HS-5 (cell line): ENCODE measurements at places on chromosomes 1 and 21.

DNA sequence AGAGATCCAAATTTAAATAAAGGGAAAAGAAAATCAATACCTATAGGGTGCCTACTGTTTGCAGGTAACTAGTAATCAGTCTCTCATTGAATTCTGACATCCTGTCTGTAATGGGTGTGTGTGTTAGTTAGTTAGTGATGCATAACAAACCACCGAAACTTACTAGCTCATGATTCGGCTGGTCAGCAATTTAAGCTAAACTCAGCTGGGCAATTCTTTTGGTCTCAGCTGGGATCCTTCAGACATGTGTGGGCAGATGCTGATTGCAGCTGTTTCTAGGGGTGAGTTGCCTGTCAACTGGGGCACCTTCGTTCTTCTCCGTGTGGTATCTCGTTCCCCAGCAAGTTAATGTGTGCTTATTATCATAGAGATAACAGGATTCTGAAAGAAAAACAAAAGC lies 40.2 kb upstream of the ZNF124 start:
- DNase-seq, result no peak

- no peak for DNase-seq
Measured at GRCh38 chr1:36007741-36008140, 76.2 kb upstream of the TEKT2 start.

GRCh38 chr21:23853796-23854379 lies 1753.4 kb downstream of the MRPL39 start:
- DNase-seq, result no peak

GRCh38 chr1:117780687-117781475 lies 148.5 kb downstream of the GDAP2 start:
- no peak for DNase-seq

- no peak for DNase-seq
Measured at GRCh38 chr21:44858291-44858690, 15.2 kb downstream of the PTTG1IP start.

- DNase-seq, result peak; percentile 23
Measured at GRCh38 chr1:113811156-113811887, 954 bp downstream of the RSBN1 start.

DNA sequence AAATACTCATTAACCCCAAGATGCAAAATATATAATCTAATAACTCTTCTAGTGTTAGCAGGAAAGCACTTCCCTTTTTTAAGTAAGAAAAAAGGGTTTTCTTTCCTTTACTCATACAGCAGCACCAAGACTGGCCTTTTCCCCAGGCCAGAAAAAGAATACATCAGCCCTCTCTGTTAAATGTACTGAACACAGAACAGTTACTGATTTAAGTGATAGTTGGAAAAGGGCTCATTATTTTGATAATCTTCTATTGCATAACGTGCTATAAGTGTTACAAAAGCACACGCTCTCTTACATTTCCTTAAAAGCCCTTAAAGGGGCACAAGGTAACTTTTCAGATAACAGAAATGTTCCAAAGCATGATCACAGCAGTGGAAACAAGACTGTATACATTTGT lies 142.9 kb downstream of the TIAM1 start:
- no peak for DNase-seq

- peak; percentile 59 for DNase-seq
Measured at GRCh38 chr1:70353601-70354331, 756 bp downstream of the ANKRD13C start.

GRCh38 chr1:40740039-40740996 lies 43.3 kb upstream of the KCNQ4 start:
- no peak for DNase-seq

DNA sequence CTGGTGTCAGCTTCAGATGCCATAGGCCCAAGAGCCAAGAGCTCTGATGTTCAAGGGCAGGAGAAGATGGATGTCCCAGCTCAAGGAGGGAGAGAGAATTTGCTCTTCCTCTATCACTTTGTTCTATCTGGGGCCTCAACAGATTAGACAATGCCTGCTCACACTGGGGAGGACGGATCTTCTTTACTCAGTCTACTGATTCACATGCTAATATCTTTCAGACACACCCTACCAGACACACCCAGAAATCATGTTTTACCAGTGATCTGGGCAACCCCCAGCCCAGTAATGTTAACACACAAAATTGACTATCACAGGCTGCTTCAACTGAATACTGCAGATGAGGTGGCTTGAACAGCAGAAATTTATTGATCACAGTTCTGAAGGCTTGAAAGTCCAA lies 69.0 kb downstream of the OLFML3 start:
- no peak for DNase-seq

GRCh38 chr1:48006264-48006663 lies 9.1 kb upstream of the TRABD2B start:
- no peak for DNase-seq

GRCh38 chr1:109817881-109818270 lies 54.2 kb upstream of the EPS8L3 start:
- DNase-seq, result no peak

DNA sequence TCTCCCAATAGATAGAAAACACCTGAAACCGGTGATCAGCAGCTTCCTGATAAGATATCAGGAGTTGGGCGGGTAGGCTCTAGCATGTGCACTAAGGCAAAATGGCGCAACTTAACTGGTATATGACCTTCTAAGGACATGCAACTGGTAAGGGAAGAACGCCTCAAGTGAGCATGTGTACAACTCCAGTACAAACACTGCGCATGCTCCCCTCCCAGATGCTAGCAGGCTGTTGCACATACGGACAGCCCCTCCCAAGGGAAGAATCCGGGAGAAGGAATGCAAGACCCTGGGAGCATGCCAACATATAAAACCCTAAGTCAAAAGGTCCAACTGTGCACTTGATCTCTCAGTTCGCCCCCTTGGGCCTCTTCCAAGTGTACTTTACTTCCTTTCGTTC lies 110.8 kb downstream of the TSEN15 start:
- no peak for DNase-seq

DNA sequence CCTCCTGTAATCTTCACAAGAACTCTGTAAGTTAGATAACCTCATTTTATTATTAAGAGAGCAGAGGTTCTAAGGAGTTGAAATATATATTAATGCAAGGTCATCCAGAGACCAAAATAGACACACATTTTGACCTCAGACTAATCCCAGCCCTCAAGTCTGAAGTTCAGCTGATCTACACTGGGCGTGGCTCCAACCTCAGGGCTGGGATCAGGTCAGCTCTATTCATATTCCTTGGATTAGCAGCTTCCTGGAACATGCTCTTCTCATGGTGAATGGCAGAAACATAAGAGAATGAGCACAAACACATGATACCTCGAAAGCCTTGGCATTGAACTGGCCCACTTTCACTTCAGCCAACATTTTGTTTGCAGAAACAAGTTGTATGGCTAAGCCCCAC lies 200.8 kb upstream of the ST6GALNAC5 start:
- DNase-seq, result no peak

DNA sequence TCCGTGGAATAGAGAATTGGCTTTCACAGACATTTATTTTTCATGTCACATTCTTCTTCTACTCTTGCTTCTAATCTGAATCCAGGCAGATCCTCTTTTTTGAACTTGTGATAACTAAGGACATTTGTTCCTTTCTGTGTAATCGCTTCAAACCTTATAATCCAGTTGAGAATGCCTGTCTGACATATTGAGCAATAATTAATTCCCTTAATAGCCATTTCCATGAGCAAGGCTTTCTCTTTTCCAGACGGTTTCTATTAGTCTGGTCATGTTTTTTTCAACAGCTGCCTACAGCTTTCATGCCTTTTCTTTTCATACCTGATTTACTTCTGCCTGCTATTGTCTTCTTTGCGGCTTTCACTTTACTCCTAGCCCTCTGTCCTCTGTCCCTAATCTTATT lies 163.4 kb downstream of the CYYR1 start:
- DNase-seq, result no peak

GRCh38 chr1:165116732-165117131 lies 239.8 kb downstream of the LMX1A start:
- peak; percentile 67 for DNase-seq

- peak; percentile 40 for DNase-seq
Measured at GRCh38 chr1:189939967-189940366, 537.7 kb downstream of the BRINP3 start.

GRCh38 chr1:237863234-237863633 lies 27.5 kb downstream of the ZP4 start:
- DNase-seq, result no peak

- DNase-seq, result no peak
Measured at GRCh38 chr1:78834201-78834741, 172.3 kb downstream of the ADGRL4 start.

DNA sequence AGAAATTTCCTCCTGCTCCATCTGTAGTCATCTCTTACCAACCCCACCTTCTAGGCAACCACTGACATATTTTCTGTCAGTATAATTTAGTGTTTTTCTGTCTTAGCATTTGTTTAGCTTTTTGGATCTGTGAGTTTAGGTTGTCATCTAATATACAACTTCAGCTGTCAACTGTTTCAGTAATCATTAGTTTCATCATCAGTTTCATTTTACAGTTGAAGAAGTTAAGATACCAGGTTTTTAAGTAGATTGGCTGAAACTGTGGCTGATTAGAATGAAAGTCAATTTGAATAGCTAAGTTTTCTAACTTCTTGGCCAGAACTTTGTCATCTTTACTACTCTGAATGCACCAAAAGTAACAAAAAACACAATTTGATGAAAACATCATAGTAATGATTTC lies 1957.3 kb downstream of the NCAM2 start:
- DNase-seq, result no peak

- no peak for DNase-seq
Measured at GRCh38 chr1:86887479-86888162, 26.3 kb downstream of the SELENOF start.
